ENCODE measurements at places on chromosomes 5 and 9. TPM values are rescaled to one million over a fixed set of nuclear protein-coding genes. Genes with fewer than 3 reads are reported as not detected.

Gene PPP2R2B
- not detected for total RNA-seq

Gene ZFP37
- 0.58 TPM for total RNA-seq

Gene SPATA31E1
- not detected for total RNA-seq

Gene FBP2
- total RNA-seq = not detected

Gene TMC1
- not detected for total RNA-seq

Gene PCDHB3
- not detected for total RNA-seq

Gene ZDHHC11
- 0.85 TPM for total RNA-seq

Gene DCTN3
- 129 TPM for total RNA-seq

Gene NOXA1
- 0.23 TPM for total RNA-seq

Gene HMGCR
- 78.7 TPM for total RNA-seq

Gene CCDC183
- total RNA-seq = not detected

Gene TNFSF15
- 0.26 TPM for total RNA-seq

Gene PCDHA10
- under 0.01 TPM for total RNA-seq

Gene PCDH1
- 7.5 TPM for total RNA-seq

Gene SKP2
- 39.2 TPM for total RNA-seq

Gene ARHGEF39
- total RNA-seq = 1.5 TPM

Data from pericardium fibroblast (primary cell).